Esophagus mucosa (tissue), 1 donor: ENCODE measurements at places on chromosomes 7 and 10.

DNA sequence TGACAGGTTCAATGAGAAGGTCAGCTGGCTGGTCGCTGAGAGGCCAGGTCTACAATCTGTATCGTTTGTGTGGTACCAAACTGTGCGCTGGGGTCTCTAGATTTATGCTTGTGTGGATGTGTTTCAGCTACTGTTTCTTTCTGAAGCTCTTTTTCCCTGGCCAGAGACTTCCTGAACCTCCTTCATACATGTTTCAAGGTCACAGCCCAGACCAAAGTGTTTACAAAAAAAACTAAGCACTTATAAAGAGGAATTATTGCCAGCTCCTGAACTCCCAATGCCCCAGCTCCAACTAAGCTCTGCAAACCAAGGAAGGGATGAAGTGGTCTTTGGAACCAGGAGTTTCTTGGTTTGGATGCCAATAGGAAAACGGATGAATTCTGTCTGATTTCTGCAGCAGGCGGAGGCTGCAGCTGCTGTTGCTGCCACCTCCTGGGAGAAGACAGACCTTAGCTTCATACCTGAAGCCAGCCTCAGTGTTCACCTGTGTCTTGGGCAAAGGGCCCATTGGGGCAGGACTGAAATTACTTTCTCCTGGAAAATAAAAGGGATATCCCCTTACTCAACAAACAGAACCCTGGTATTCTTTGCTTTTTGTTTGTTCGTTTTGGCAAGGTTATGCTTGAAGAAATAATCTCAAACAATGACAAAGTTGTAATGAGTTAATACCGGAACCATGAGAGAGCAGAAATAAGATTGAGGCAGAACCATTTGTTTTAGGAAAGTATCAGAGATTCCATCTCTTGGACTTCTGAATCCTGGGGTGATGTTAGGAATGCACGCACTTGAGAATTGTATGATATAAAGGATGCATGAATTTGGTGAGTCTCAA lies 24.6 kb upstream of the MKLN1 start:
- no peak for ATAC-seq

DNA sequence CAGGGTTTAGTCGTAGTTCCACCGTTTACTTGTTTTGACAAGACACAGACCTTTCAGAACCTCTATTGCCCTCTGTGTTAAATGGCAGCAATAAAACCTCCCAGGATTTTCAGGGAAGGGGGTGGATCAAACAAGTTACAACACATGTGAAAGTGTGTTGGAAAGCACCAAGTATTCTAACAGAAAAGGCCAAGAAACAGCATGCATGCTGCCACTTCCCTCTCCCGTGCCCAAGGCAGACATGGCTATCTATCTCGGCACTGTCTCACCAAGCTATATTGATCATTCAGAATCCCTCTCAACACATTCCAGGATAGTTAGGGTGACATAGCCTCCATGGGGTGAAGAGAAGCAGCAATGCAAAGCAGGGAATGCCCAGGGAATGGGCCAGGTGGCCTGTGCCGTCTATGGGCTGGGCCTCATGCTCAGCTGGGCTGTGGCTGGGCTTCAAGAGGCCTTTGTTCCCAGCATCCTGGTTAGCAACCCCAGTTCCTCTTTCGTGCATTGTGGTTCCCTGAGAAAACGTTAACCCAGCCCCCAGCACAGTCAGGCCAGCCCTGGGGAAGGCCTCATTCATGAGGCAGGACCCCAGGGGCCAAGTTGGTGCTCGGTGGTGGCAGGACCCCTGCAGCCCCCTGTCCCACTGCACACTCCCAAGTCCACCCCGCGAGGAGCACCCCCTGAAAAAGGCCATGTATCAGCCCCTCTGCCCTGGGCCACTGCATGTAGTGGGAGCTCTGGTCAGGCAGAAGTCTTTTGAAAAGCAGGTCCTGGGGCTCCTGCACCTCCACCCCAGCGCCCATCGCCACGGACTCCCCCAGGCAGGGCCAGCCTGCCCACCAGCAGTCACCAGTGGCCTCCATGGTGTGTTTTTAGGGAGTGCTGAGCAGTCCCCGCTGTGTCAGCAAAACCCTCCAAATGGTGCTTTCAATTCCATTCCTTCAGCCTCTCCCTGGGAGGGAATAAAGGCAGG lies 25.5 kb downstream of the VSIR start:
- ATAC-seq = peak; percentile 30

GRCh38 chr10:100723770-100724530 lies 21.4 kb upstream of the PAX2 start:
- no peak for ATAC-seq

GRCh38 chr7:73770002-73770859 lies at the start of gene CLDN3:
CLDN3 (minus strand) TSS chr7:73770270; CDS start chr7:73770049, 221 bp downstream.
- peak; percentile 65 for ATAC-seq

- ATAC-seq = no peak
Measured at GRCh38 chr10:49055221-49055849, 60.0 kb downstream of the VSTM4 start.

- ATAC-seq = no peak
Measured at GRCh38 chr10:24882047-24882698, 70.2 kb downstream of the PRTFDC1 start.
